Subcutaneous preadipocyte (primary cell): ENCODE measurements at places on chromosomes 4 and X. TPM values are rescaled to one million over a fixed set of nuclear protein-coding genes. Genes with fewer than 3 reads are reported as not detected.

The XAGE1A gene
- not detected in 2 replicates for total RNA-seq

The TMSB15C gene
- total RNA-seq = 1.1 and 1.2 TPM in 2 replicates

The CT55 gene
- not detected in 2 replicates for total RNA-seq

The RAB40A gene
- 0.37 and 0.39 TPM in 2 replicates for total RNA-seq

The RHOXF1 gene
- total RNA-seq = not detected in 2 replicates

The VCX2 gene
- total RNA-seq = not detected in 2 replicates

The USP26 gene
- total RNA-seq = not detected in 2 replicates

The ABLIM2 gene
- 0.20 and 2.2 TPM in 2 replicates for total RNA-seq

The FAM9C gene
- not detected in 2 replicates for total RNA-seq

The ANKRD50 gene
- 9.9 and 12.5 TPM in 2 replicates for total RNA-seq

The BEX2 gene
- 0.20 and 0.73 TPM in 2 replicates for total RNA-seq

The CENPVL2 gene
- total RNA-seq = under 0.01 TPM in 1 of 2 replicates, not detected in the other

The TBC1D25 gene
- total RNA-seq = 4.8 and 6.6 TPM in 2 replicates

The ANXA3 gene
- total RNA-seq = 4.7 and 5.9 TPM in 2 replicates

The BTC gene
- total RNA-seq = under 0.01 TPM in 2 replicates

The L1CAM gene
- under 0.01 and 0.39 TPM in 2 replicates for total RNA-seq

The HDX gene
- 5.3 and 6.2 TPM in 2 replicates for total RNA-seq

The PNCK gene
- not detected in 2 replicates for total RNA-seq

The MAGEA8 gene
- not detected in 2 replicates for total RNA-seq

The MAGEA9B gene
- total RNA-seq = not detected in 2 replicates

The SFRP2 gene
- 1.8 and 4.8 TPM in 2 replicates for total RNA-seq

The RTL9 gene
- 0.39 and 0.73 TPM in 2 replicates for total RNA-seq

The PDGFC gene
- total RNA-seq = 22.4 and 70.4 TPM in 2 replicates

The ADGRG2 gene
- total RNA-seq = 11.9 and 14.0 TPM in 2 replicates

The ZCCHC4 gene
- 11.0 and 17.0 TPM in 2 replicates for total RNA-seq

The SPANXD gene
- not detected in 2 replicates for total RNA-seq

The TNMD gene
- total RNA-seq = not detected in 2 replicates

The PDE6B gene
- 0.37 and 0.39 TPM in 2 replicates for total RNA-seq

The SSX4 gene
- total RNA-seq = not detected in 2 replicates
